Frontal cortex (tissue), 4 donors: ENCODE measurements at places on chromosomes 11 and 22.

DNA sequence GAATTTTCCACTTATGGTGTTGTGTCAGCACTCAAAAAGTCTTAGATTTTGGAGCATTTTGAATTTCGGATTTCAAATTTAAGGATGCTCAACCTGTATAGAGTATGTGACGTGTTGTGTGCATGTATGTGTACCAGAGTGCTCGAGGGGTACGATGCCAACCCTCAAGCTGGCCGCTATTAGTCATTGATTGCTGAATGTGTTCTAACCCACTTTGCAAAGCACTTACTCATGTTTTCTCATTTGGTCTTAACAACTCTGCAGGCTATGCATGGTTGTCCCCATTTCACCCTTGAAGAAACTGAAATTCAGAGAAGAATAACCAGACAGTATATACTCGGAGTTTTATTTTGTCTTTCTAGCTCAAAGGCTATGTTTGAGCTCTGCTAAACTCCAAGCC lies 196.4 kb upstream of the TENM4 start:
- DNase-seq, result no peak

DNA sequence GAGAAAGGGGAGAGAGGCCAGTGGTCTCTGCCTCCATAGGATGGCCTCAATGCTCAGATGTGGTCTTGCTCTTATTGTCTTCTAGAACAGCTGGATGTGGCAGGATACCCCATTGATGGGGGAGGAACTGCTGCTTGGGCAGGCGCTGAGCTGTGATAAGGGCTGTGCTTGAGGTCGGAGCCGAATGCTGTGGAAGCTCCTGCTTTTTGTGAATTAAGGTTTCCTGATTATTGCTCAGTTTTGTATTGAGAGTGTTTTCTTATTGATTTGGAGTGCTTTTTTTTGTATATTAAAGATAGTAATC lies 57.2 kb downstream of the CABIN1 start:
- DNase-seq, result no peak

- DNase-seq, result no peak
These were observed 1389.6 kb downstream of the BRD1 start for GRCh38 chr22:48438096-48438495.

DNA sequence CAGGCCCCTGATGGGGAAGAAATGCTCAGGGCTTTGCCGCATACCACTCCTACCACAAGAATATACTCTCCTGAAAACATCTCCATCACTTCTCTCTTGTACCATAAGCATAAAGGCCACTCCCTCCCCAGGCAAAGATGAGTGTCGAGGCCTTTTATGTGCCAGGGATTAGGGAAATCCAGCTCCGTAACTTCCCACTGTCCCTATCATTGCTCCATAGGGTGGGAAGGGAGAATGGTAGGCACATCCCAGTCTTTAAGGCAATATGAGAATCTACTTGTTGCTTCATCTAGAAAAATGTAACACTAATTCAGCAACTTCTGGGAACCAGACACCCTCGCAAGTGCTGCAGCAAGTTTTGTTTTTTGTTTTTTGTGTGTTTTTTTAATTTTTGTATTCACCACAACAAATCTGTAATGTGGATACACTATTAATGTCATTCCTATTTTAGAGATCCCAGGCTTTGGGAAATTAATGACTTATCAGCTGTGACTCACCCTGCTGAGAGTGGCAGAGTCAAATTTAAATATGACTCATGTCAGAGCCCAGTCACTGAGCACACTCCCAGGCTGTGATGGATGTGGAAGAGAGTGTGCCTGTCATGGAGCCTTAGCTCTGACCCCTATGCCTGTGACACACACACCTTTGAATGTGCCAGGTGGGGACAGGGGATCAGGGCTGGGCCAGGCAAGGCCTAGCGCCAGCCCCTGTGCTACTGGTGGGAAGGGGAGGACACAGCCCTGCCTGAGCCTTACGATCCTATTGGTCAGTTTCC lies 23.4 kb downstream of the PANX1 start:
- DNase-seq, result peak; percentile 29

DNA sequence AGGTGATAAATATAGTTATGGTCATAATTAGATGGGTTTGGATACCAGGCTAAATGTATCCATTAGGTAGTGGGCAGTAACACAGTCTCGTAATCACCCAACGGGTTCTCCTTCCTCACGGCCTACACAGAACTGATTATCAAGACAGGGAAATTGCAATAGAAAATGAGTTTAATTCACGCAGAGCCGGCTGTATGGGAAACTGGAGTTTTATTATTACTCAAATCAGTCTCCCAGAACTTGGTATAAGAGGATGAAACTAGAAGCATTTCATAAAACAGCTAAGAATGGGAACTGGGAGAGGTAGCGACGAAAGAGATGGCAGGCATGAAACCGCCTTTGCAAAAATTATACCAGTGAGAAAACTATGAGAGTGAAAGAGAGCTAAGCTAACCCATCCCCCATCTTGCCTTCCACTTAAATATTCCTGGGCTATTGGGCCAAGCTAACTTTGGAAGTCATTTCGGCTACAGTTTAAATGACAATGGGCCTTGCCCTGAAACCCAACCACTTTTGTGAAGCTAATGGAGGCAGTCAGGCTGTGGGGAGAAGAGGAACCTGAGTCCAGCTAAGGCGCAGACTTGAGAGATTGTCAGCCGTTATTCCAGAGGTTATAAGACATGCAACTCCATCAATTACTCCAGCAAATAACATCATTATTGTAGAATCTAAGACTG lies 29.6 kb downstream of the CTSC start:
- DNase-seq, result no peak

GRCh38 chr11:47411884-47412746 lies 3.7 kb downstream of the SLC39A13 start:
- no peak for DNase-seq

- no peak for DNase-seq
These were observed 6.9 kb upstream of the B3GNT6 start for GRCh38 chr11:77027275-77027674.

- DNase-seq, result no peak
These were observed 717.8 kb downstream of the LUZP2 start for GRCh38 chr11:25214535-25215176.

- no peak for DNase-seq
These were observed 466.3 kb upstream of the ARHGAP42 start for GRCh38 chr11:100220801-100221200.

GRCh38 chr11:48087974-48088681 lies 107.8 kb downstream of the PTPRJ start:
- DNase-seq, result no peak

GRCh38 chr22:24594569-24595120 lies 1.8 kb upstream of the LRRC75B start:
- DNase-seq, result no peak

DNA sequence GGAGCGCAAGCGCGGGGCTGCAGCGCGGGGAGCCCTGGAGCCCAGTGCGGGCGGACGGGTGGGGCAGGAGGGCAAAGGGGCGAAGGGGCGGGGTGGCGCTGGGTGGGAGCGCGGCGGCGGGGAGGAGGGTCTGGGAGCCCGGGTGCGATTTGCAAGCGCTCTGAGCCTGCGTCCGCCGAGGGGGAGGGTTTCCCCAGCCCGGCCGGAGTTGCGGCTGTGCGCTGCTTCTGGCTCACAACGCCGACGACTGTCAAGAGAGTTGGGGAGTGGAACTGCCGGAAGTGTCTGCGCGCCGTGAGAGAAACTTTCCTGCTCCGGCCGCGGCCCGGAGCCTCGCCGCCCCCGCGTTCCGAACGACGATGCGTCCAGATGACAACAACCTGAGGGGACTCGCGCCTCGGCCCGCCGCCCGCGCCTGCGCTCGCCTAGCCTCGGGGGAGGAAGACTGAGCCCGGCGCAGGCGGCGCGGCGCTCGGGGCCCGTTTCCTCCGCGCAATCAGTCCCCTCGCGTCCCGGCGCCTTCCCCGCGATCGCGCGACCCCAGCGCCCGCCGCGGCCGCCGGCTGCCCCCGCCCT lies at the start of gene ARHGAP42:
TSS of gene ARHGAP42 (plus strand) at position 235 of the 576 bp plus-strand sequence. CDS start 391 bp downstream, outside the sequence.
- DNase-seq, result peak; percentile 53

DNA sequence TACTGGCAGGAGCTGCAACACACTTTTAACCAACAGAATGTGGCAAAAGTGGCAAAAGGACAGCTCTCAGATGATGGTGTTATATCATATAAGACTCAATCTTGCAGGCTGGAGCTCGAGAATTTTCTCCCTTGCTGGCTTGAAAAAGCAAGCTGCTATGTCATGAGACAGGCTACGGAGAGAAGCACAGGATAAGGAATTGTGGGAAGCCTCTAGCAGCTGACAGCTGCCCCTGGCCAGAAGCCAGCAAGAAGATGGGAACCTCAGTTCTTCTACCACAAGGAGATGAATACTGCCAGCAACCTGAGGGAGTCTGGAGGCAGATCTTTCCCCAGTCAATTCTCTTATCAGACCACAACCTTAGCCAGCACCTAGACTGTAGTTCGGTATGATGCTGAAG lies 24.6 kb downstream of the FXYD6 start:
- DNase-seq, result no peak

DNA sequence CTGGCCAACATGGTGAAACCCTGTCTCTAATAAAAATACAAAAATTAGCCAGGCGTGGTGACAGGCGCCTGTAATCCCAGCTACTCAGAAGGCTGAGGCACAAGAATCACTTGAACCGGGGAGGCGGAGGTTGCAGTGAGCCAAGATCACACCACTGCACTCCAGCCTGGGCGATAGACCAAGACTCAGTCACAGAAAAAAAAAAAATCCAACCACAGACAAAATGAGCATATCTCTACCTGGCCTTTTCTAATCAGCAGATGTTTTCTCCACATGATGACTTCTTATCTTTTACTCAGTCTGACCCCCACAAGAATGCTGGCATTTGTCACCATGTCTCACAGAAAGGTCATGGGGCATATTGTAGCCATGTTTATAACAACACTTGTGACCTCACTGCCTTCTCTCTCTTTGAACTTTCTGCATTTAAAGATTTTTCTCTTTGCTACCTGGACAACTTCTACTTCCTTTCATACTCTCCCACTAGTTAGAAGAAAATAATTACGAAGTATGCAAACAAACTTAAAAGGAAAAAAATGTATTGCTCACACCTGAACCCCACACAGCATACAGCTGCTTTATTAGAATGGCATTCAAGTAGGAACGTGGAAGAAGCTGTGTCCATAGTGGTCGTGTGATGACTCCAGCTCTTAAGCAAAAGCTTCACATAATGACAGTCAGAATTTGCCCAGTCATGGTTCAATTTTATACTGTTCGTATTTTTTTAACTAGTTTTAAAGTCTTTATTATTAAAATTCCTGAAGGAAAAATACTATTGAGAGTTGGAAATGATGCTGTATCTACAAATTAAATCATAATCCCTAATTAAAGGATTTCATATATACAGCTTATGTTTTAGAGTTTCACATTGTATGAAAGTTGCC lies 65.4 kb downstream of the ZC3H12C start:
- no peak for DNase-seq

- DNase-seq, result no peak
These were observed 68.2 kb downstream of the GALNT18 start for GRCh38 chr11:11553573-11553972.

DNA sequence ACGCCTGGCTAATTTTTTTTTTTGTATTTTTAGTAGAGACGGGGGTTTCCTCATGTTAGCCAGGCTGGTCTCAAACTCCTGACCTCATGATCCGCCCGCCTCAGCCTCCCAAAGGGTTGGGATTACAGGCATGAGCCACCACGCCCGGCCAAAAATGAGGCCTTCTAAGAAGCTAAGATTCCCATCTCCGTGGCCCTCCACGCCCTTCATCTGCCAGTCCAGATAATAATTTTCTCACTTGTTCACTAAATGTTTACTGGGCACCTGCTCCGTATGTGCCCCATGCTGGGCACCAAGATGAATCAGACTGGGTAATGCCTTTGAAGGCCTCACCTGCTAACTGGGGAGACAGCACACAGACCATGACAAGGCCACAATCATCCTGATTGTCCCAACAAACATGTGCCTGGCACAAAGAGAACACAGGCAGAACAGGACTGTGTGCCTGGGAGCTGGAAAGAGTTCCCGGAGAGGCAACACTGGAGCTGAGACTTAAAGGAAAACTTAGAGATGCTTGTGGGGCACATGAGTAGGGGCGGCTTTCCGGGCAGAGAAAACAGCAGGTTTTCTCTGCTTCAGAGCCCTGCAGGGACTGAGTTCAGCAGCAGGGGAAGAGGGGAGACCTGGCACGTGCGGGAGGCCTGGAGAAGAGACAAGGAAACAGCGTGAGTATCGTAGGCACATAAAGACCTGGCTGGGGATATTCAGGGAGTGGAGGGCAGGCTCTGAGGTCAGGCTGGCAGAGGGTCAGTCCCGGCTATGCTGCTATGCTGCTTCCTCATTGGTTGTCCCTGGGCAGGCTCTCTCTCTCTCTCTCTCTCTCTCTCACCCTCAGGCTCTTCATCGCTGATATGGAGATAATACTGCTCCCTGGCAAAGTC lies 2.4 kb downstream of the KIAA0930 start:
- no peak for DNase-seq

DNA sequence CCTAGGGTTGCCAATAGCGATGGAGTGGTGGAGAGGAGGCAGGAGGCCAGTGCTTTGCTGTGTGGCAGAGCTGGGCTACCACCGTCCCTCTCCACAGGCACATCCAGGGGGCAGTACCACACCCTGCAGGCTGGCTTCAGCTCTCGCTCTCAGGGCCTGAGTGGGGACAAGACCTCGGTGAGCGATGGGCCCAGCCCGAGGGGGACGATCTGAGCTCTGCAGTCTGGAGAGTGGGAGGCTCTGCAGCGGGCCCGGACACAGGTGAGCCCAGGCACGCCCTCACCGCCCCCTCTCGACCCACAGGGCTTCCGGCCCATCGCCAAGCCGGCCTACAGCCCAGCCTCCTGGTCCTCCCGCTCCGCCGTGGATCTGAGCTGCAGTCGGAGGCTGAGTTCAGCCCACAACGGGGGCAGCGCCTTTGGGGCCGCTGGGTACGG lies 2.5 kb downstream of the PKP3 start:
- no peak for DNase-seq

- no peak for DNase-seq
These were observed 44.9 kb downstream of the PACSIN2 start for GRCh38 chr22:42970029-42970428.

- no peak for DNase-seq
These were observed 131.0 kb downstream of the ELP4 start for GRCh38 chr11:31640611-31641010.

GRCh38 chr11:113778111-113778910 lies 1.3 kb upstream of the CLDN25 start:
- DNase-seq, result peak; percentile 56

DNA sequence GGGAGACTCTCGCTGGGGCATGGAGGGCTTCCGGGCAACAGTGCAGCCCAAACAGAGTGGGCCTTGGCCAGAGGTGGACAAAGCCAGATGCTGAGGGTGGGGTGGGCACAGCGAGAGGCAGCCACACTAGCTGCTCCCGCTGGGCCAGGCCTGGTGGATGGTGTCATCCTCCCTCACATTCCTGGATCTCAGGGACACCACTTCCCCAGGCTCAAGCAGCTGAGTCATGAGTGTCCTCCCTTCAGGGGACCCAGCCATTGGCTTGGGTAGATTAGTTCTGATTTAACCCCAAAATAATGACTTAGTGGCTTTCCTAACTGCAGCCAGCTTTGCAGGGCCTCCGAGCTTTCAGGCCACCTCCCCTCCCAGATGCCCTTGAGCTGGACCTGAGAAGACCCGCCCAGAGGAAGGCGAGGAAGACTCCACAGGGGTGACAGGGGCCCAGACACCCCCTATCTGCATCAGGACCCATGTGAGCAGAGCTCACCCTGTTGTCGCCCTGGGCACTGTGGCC lies 25.9 kb upstream of the WNT7B start:
- no peak for DNase-seq

- DNase-seq, result no peak
These were observed 166.1 kb upstream of the MTNR1B start for GRCh38 chr11:92803391-92803790.
